Suppressor macrophage treated with lipopolysaccharide for 1 hour (primary cell): ENCODE measurements at places on chromosomes 16 and 17.

- DNase-seq = peak; percentile 35
Measured at GRCh38 chr17:350706-351448, 1.7 kb downstream of the RPH3AL start.

GRCh38 chr17:43597624-43598356, 51.6 kb upstream of the ETV4 start:
- no peak for DNase-seq

- no peak for DNase-seq
Measured at GRCh38 chr17:77356690-77357201, 216.0 kb downstream of the SEC14L1 start.

DNA sequence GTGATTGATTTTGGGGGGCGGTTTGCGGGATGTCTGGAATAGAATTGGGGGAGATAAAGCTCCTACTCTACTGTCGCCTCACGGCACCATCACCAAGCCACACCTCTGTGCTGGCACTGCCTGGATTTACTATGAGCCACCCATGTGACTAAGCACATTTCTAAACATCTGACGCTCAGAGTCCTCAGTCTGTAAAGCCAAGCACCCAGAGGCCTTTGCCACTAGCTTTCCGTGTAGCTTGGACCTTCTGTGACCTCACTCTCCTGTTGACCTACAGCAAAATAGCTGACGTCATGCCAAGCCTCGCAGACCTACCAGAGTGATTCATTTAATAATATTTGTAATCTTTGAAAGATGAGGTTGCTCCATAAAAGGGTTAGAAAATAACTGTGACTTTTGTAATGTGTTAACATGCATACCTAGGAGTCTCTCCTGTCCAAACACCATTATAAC, 38.5 kb upstream of the MYOCD start:
- DNase-seq = no peak
